ENCODE measurements at places on chromosomes 11 and 22.

- no peak for DNase-seq
Measured at GRCh38 chr11:81895258-81895657, 838.4 kb downstream of the FAM181B start.

DNA sequence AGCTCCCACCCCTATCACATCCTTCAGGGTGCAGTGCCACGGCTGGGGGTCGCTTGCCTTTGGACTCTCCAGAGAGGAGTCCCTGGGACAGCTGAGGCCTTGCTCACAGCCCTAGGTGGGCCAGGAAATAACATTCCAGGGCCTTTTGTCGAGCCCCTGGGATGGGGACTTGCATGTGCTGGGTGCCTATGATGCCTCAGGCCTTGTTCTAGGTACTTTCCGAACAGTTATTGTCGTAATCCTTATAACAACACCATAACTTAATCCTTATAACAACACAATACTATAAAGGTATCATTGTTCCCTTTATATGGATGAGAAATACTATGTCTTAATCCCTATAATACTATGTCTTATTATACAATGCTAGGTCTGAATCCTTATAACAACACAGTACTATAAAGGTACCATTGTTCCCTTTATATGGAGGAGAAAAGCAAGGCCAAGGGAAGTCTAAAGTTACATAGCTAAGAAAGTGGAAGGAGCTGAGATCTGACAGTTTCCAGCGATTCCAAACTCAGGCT, 236.5 kb downstream of the ST3GAL4 start:
- DNase-seq: no peak

GRCh38 chr11:132639403-132639802, 892.9 kb downstream of the OPCML start:
- DNase-seq: no peak

- DNase-seq: no peak
Measured at GRCh38 chr11:126172596-126173038, 38.8 kb downstream of the RPUSD4 start.

DNA sequence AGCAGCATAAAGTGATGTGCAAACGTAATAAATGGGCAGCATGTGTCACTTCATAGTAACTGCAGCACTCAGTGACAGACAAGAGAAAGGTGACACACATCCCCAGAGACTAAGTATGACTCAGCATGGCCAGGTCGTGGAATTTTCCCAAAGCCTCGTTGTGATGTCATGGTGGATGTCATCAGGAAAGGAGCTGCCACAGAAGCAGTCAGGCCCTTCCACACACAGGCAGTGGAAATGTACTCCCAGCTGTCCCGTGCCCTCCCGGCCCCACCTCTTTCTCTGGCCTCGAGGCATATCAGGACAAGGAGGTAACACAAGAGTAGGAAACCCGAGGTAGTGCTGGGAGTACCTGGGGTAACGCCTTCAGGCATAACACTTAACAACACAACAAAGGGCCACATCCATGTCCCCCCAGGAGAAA, 8.1 kb downstream of the PC start:
- DNase-seq: peak; percentile 96

- peak; percentile 29 for DNase-seq
Measured at GRCh38 chr11:14411818-14412217, 52.8 kb upstream of the RRAS2 start.

- DNase-seq: no peak
Measured at GRCh38 chr22:20046730-20047129, 25.8 kb downstream of the TANGO2 start.

DNA sequence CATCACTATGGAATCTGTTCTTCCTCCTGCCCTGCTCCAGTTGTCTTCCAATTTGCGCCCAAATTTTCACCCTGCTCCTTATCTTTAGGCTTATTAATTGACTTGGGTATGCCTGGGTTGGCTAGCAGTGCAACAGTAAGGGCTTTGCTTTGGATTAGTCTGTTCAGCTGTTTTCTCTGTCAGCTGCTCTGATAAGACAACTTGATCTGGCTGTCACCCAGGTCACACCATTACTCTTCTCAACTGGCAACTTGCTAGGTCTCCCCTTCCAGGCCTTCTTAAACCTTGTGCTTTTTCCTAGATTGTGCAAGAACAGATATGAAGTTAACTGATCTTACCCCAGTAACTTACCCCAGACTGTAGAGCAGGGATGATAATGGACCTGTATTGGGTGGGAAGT, 357.8 kb upstream of the LARGE1 start:
- no peak for DNase-seq

DNA sequence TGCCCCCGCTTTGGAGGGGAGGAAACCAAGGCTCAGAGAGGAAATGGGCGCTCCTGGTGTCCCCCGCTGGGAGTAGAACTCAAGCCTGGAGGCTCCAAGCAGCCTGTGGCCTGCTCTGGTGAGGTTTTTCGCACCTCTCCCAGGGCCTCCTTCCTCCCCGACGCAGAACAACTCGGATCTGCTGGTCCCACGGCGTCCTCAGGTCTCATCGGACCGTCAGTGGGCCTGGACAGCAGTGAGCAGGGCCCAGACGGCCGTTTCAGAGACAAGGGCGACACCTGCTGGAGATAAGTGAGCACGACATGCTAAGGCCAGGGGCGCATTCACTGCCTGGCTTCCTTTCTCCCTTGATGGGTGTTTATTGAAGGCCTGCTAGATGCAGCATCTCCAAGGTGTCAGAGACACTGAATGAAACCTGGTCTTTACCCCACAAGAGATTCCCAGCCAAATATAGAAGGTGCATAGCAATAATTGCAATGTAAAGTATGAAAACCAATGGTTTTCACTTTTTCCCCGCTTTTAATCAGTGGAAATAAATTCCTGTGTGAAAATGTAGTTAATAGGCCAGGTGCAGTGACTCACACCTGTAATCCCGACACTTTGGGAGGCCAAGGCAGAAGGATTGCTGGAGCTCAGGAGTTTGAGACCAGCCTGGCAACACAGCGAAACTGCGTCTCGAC, 26.9 kb upstream of the CD82 start:
- DNase-seq: peak; percentile 73

DNA sequence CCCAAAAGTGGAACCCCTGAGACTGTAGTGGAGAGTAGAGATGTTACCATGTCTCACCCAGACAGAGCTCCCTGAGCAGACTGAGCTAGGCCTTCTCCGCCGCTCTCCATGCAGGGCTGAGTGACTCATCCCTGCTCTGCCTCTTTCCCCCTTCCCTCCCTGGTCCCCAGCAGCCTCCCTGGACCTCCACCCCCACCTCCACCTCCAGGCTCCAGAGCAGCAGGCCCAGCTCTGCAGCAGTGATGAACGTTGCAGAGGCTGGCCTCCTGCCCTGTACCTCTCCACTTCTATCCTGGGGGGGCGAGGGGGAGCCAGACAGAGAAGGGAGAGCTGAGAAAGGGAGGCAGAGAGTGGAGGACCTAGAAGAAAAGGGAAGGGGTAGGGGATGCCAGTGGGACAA, 19.3 kb upstream of the ARAP1 start:
- no peak for DNase-seq

DNA sequence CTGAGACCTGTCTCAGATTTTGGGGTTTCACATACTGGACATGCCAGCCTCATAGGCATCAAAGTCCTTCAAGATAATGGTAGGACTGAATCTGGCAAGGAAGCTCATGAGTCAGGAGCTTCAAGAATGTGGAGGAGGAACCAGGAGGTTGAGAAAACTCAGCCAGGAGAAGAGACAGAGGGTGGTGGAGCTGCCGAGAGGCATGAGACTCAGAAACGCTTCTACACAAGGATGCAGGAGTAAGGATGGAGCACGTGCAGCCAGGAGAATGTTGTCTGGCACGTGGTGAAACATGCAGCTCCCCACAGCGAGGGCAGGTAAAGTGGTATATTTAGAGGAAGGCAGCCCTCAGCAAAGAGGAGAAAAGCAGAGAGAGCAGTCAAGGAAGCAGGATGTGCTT, 148.7 kb upstream of the ISX start:
- no peak for DNase-seq

DNA sequence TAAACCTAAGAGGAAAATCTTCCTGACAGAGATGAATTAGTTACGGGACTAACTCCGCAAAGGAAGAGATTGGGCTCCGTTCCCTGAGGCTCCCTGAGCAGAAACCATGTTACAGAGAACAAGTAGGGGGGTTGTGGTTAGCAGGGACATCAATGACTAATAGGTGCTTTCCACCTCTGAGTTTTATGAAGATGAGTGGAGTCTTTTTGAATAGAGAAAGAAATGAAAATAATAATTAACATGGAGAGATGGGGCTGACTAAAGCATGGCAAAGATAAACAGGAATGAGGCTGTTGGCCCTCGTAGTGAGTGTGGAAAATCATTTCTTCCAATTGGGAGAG, 47.5 kb upstream of the PICALM start:
- no peak for DNase-seq

DNA sequence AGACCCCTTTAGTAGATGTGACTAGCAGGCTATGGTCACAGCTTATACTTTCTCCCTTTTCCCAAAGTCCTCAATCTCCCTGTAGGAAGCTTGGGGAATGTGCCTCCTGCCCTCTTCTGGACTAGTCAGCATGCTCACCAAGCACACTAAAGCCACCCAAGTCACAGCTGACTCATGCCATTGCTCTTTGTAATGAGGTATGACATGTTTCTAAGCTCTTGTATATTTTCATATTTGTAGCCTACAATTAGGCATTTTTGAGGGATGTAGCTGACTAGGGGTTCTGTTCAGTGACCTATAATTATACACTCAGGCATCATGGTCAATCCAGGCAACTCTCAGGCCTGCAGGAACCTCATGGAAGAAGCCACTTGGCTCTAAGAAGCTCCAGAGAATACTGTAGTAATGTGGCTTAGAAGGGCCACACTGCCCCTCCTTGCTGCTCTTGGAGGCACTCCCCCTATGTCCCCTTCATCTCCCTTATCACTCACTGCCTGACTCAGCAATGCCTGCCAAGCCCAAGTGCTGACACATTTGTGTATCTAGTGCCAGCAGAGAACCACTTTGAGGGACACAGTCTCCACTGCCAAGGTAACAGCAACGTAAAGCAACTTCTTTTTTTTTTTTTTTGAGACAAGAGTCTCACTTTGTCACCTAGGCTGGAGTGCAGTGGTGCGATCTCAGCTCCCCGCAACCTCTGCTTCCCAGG, 86.2 kb downstream of the RPL27A start:
- peak; percentile 68 for DNase-seq

- DNase-seq: no peak
Measured at GRCh38 chr11:131677828-131678470, 307.5 kb downstream of the NTM start.

DNA sequence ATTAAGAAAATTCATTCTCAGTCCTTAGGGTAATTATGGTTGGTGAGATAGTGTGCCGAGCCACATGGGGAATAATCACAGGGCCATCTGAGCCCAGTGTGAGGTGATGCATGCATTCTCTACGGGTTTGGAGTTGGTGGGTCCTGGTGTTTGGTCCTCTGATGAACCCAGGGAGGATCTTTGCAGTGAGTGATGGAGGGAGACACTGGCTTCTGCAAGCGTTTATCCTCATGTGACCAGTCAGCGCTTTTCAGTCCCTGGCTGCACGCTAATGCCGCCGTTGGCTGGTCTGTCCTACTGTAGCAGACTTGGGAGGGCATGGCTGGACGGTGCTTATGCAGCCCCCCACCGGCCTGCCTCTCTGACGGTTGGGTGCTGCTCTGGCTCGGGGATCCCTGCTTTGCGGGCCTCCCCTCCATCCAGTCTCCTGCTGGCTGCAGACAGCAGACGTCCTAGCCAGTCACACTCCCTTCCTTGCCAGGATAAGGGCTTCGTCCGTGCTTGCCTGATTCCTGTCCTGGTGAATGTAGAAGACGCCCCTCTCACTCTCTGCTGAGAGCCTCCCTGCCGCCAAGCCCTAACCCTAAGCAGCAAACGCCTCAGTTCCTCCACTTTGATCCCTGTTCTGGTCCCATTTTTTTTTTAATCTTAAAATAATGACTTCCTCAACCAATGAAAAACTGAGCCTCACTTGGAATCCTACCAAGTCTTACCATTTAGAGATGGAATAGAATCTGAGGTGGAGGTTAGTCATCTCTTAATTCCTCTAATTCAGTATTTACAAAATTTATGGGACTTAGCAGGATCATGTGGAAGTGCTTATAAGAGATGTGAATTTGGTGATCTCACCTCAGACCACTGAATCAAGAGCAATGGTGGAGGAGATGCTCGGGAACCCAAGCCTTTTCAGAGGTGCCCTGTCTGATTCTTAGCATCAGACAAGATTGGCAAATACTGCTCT, 143.7 kb upstream of the SORL1-AS1 start:
- no peak for DNase-seq

DNA sequence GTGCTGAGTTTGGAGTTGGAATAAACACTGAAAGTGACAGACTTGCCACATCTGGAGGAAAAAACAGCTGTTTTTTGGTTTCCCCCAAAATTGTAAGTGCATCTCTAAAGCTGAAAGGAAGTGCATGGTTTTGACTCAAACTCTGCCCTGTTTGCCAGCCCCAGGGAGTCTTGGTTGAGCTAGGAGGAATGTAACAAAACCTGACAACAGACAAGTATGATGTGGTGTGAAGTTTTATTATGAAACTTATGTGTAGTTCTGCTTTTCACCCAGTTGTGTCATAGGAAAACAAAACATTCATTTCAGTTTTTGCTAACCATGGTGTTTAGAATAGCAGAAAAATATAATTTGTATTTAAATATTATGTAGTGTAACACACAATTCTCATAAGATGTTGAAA, 31.7 kb upstream of the PDE3B start:
- DNase-seq: peak; percentile 13

GRCh38 chr22:39800790-39801520, 92.6 kb downstream of the ENTHD1 start:
- no peak for DNase-seq

DNA sequence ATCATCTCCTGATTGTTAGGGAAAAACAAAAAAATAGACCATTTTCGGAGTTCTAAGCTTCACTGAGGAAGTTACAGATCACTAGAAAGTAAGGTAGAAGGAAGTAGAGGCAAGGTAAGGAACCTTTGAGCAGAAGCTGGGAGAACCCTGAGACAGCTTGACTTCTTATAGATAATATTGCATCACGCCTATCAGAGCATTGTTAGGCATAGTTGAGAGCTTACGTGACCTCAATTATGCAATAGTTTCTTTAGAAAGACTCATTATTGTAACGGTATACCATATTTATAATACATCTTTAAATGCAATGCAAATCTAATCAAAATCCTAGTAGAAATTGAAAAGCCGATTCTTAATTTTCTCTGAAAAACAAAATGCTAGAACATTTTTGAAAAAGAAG, 4.9 kb downstream of the TBRG1 start:
- DNase-seq: peak; percentile 48

GRCh38 chr11:257766-258493, 20.3 kb upstream of the NLRP6 start:
- no peak for DNase-seq

- peak; percentile 26 for DNase-seq
Measured at GRCh38 chr22:44620129-44620840, 81.7 kb upstream of the PRR5 start.

GRCh38 chr11:76802621-76803020, 19.5 kb downstream of the TSKU start:
- DNase-seq: no peak

All from trophoblast cell (in vitro differentiated cells and primary cell).